ENCODE measurements at places on chromosomes 13 and 19. TPM values are rescaled to one million over a fixed set of nuclear protein-coding genes. Genes with fewer than 3 reads are reported as not detected.

DNA sequence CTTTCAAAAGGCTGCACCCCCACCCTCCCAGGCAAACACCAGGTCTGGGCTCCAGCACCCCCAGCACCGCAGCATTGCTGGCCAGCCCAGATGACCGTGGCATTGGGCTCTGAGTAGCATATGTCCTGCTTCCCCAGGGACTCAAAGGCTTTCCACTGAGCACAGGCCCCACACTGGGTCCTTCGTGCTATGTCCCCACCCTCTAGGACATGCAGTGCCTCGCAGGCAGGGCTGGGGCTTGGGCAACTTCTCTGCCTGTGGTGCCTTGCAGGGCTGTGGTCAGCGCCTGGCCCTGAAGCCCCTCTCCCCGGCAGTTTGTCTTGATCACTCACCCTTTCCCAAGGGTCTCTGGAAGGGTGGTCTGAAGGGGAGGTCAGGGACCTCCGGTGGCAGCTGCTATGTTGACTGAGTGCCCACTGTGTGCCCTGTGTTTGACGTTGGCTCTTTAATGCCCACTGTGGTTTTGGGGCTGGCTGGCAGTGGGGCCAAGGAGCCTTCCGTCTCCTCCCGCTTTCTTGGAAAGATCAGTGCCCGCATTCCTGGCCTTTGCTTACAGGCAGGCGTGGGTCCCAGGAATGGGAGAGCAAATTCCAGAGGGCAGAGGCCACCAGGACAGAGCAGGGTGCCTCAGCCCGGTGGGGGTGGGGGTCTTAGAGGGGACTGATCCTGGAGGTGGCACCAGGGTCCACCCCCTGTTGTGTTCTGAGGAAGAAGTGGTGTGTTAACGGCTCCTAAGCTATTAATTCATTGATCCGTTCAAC lies 20.3 kb upstream of the CRTC1 start:
- no peak for DNase-seq

- DNase-seq: peak; percentile 76
Measured at GRCh38 chr19:33054623-33055022, 10.1 kb downstream of the RHPN2 start.

DNA sequence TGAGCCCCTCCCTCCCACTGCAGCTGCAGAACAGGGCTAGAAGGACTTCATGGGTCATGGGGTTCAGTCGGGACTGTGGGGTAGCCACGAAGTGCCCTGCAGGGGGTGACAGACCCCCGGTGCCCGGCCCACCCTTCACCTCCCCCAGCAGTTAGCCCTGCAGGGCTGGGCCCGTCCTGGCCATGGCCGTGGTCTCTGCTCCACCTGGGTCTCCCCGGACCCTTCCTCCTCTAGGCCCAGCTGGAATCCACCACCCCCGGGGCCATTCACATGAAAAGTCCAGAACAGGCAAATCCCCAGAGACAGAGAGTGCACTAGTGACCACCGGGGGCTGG lies 17.3 kb downstream of the MKNK2 start:
- DNase-seq: no peak

DNA sequence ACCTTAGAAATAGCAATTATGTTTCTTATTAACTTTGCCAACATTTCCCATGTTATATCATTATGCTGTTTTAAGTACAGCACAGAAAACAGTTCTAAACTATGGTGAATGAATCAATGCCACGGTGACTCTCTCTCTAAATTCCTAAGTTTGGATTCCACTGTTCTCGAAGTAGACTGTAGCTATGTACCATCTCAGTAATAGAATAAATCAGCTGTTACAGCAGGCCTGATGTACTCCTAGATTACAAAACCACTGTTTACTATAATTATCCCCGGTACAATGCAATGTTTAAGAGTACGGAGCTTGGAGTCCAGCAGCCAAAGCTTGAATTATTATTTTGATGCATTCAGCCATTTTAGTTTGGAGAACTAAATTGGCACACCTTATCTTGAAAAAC lies 476.3 kb upstream of the SLITRK1 start:
- no peak for DNase-seq

DNA sequence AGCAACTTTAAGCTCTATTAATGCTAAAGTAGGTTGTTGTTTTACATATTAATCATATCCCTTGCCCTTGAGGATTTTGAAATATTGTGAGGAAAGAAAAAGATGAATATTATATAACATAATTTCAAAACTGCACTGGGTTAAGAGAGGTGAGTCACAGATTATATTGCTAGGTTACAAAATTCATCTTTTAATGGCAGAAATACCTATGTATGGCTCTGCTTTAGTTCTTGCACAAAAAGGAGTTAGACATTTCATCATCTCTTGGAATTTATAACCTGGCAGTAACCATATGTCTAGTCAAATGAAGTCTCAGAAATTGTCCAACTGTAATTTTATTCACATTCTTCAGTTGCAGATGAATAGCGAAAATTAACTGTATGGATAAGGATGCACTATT lies 2041.1 kb downstream of the OLFM4 start:
- DNase-seq: no peak

- no peak for DNase-seq
Measured at GRCh38 chr19:41811036-41811435, 14.6 kb downstream of the CEACAM3 start.

GRCh38 chr19:5687360-5688198 lies 2.5 kb upstream of the RPL36 start:
- DNase-seq: no peak

DNA sequence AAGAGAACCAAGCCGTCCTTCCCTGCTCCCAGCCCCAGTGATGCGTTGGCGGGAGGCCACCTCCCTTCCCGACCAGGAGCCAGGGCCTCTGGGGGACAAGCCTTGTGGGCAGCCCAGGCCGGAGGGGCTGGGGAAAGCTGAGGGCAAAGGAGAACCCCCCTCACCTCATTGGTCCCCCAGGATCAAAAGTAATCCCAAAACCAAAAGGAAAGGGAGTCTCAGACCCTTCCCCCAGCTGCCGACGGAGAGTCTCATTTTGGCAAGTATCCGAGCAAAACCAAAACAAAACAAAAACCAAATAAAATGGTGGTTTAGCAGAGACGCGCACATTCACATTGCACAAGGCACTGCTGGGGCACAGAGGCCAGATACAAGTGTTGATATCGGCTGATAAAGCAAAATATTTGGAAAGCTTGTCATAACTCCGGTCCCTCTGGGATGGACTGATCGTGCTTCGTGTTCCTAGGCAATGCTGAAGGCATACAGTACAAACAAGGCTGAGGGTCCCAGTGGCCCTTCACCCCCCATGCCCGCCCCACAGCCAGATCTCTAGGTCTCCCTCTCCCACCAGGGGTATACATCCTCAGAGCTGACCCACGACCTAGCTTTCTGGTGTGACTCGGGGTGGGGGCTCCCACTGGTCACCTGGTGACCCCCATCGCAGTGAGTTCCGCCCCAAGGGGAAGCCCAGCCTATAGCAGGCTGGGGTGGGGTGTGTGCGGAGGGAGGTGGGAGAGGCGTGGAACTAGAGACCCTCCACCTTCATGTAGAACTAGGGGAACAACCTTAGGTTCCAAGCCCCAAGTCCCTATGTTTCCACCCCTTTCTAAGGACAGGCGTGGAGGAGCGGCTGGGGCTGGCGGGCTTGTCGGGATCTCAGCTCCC lies 2.1 kb downstream of the CEBPA start:
- DNase-seq: no peak

GRCh38 chr13:53732664-53733063 lies 704.1 kb downstream of the OLFM4 start:
- DNase-seq: no peak

GRCh38 chr13:113192279-113192678 lies 16.2 kb downstream of the PCID2 start:
- DNase-seq: no peak

DNA sequence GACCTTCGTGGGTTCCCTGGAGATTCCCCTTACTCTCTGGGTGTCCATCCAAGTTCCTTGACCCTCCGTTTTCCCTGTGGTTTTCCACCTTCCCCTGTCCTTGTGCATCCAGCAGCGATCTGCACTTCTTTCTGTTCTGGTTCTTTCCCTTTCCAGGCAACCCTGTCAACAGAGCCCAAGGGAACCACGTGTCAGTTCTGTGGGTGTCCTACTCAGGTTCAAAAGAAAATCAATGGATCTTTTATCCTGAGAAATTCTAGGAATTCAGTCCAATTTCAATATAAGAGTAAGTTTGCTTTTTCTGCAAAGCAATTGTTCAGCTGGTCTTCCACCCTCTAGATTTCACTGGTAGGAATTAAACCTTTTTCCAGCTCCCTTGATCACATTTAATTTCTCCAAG lies 1394.8 kb upstream of the SLC10A2 start:
- DNase-seq: no peak

GRCh38 chr13:21970172-21970571 lies 299.3 kb downstream of the FGF9 start:
- DNase-seq: no peak

- peak; percentile 96 for DNase-seq
Measured at GRCh38 chr19:13621413-13621812, 115.1 kb upstream of the CACNA1A start.

DNA sequence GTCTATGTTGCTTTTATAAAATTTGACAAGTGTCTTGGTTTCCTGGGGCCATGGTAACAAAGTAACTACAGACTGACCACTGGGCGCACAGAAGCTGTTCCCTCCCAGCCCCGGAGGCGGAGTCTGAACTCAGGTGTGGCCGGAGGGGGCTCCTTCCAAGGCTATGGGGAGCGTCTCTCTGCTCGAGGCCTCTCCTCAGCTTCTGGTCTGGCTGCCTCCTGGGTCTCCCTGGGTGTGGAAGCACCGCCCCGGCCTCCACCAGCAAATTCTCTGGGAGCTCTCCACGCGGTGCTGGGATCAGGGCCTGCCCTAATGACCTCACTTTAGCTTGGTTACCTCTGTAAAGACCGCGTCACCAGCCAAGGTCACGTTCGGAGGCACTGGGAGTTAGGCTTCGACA lies 45.7 kb upstream of the F7 start:
- DNase-seq: no peak

DNA sequence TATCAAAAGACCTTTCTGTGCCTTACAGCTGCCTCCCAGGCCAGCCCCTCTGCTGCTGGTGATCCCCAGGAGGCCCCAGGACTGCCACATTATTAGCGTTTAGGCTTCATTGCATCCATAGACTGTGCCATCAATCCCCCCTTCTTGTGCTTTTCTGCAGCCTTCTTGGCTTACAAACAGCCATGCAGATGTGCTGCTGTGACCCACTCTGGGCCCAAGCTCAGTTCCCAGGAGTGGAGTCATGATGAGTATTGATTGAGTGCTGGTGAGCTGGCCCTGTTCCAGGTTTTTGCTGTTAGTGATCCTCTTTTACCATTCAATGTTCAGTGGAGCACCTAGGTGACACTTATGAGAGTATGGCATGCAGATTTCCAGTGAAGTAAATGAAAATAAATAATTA lies 59.9 kb upstream of the SLAIN1 start:
- DNase-seq: no peak

DNA sequence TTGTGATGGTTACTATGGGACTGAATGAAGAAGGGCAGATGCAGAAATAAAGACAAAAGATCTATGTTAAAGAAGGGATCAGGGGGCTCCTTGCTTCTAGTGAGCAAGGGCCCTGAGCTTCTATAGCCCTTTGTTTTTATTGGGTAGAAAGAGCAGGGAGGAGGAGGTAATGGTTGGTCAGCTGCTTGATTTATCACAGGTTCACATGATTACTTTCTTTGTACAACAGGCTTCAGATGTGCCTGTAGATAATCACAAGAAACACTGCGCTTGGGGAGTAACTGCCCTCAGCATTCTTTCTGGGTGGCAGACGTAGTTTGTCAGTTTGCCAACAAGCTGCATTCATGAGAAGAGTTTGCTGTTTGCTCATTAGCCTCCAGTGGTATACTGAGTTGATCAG lies 4.8 kb upstream of the ZNF439 start:
- no peak for DNase-seq

GRCh38 chr19:43901395-43902390 lies 33.4 kb downstream of the ZNF45 start:
- peak; percentile 76 for DNase-seq

- DNase-seq: no peak
Measured at GRCh38 chr19:17741456-17741855, 9.8 kb upstream of the FCHO1 start.

The ARHGAP33 gene
- total RNA-seq: 0.17 TPM

The ERICH6B gene
- not detected for total RNA-seq

The DPY19L3 gene
- 12.3 TPM for total RNA-seq

The FCER2 gene
- total RNA-seq: not detected

The DCAF15 gene
- total RNA-seq: 15.0 TPM

The KANK3 gene
- 1.0 TPM for total RNA-seq

The F10 gene
- 1.0 TPM for total RNA-seq

The SLC1A6 gene
- total RNA-seq: not detected

The KCNJ14 gene
- total RNA-seq: 0.35 TPM

The FCHO1 gene
- 0.80 TPM for total RNA-seq

The MUC16 gene
- 1.0 TPM for total RNA-seq

Data from renal cortical epithelial cell (primary cell).